ENCODE measurements at places on chromosomes 1 and 21.
A peak's percentile ranks its signal among the peaks of the same experiment; 100 is the strongest.

DNA sequence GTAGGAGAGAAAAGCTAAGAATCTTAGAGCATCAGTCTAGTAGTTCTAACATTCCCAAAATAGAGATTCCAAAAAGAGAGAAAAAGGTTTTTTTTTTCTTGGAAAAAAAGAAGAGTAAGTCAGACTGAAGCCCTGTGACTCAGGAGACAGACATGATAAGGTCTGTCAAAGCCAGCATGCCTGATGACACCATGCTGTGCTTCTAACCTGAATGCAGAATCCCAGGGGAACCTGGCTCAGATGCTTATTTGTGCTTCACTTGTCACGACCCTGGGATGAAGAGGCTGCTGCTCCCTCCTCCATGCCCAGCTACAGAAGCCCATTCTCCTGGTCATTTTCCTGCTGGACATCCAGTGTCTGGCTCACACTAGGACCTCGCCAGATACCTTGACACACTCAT lies 44.3 kb downstream of the ERICH3 start:
- no peak for DNase-seq

- no peak for DNase-seq
These were observed 3.6 kb downstream of the ADGRL2 start for GRCh38 chr1:81804312-81804711.

- DNase-seq = no peak
These were observed 50.0 kb upstream of the TARDBP start for GRCh38 chr1:10962483-10962882.

- DNase-seq = no peak
These were observed 46.1 kb downstream of the PLEKHA6 start for GRCh38 chr1:204313675-204314074.

DNA sequence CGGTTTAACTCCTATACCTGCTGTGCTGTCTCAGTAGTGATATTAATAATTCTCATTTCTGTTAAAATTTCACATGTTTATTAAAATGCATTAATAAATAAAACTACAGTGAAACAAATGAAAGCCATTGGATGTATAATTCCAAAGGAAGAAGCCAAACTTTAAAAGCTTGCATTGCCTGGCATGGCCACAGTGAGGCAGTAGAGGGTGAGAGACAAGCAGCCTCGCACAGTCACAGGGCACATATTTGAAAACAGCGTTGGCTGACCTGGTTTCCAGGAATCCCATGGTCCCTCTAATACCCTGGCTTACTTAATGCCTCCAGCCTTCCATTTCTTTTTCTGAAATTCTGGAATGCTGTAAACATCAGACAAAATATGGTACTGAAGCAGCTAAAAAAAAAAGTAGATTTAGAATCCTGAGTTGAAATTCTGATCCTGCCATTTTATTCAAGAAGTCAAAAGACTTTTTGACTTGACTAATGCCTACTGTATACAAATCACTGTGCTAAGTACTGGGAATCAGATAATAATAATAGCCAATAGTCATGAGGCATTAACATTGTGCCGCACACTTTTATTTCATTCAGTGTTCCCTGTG lies 6.7 kb upstream of the RNASEL start:
- DNase-seq = peak; percentile 65

GRCh38 chr1:63723602-63724001 lies 50.2 kb upstream of the ROR1 start:
- DNase-seq = no peak

- DNase-seq = no peak
These were observed 120.5 kb downstream of the PRDM2 start for GRCh38 chr1:13820456-13820855.

- peak; percentile 98 for DNase-seq
These were observed 3.4 kb downstream of the PTTG1IP start for GRCh38 chr21:44869781-44870747.

DNA sequence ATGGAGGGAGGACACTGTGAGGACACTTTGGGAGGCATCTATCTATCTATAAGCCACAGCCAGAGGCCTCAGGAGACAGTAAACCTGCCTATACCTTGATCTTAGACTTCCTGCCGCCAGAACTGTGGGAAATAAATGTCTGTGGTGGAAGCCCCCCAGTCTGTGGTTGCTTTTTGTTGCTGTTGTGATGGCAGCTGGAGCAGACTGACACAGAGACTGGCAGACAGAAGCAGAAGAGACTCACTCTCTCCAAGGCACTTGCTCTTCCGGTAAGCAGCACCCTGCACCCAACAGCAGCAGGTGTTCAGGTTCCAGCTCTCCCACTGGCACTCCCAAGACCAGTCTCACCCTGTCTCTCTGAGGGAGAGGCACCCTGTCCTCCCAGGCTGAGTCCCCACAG lies 297.6 kb downstream of the TTLL7 start:
- no peak for DNase-seq

DNA sequence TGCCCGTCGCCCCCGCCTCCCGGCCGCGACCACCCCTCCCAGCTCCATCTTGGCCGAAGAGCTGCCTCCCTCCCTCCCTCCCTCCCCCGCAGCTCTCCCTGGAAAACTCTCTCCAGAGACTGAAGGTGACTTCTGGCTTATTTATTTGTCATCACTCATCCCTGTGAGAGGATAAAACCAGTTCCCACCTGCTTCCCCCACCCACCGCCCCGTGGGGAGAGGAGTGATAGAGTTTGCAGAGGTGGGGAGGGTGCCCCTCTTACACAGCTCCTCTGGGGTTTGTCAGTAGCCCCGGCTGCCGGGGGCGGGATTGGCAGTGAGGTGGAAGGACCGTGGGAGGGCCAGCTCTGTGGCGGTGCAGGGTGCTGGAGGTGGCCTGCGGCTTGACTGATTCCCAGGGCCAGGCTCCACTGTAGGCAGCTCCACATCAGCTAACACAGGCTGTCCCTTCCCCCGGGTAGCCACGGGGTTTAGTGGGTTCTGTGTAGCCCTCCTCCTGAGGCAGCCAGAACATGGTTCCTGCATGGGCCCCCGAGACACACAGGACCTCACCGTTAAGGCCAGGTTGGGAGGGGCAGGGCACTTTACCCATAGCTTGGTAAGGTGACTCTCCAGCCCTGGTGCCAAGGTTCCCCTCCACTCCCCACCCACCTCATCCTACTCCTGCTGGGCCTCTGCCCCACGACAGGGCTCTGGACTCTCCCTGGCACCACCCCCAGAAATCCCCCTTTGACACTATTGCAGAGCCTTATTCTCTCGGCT lies 62.2 kb downstream of the ELK4 start:
- no peak for DNase-seq

Data from SJSA1 (cell line).